ENCODE measurements at places on chromosomes 6 and 20. TPM values are rescaled to one million over a fixed set of nuclear protein-coding genes. Genes with fewer than 3 reads are reported as not detected.

DNA sequence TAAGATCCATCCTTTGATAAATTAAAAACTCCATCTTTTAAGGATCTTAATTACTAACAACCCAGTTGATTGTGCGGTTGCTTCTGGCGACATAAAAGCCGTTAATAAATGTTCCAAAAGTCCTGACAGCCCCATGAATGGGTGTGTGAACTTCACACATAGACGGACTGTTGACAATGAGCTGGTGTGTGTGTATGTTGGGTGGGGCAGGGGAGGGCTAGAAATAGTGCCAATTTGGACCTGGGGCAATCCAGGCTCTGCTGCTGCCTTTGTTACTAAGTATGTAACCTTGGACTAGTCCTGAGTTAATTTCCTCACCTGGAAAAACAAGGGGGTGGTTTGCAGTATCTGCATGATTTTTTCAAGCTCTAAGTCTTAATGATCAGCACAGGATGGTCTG, 4.2 kb downstream of the MAS1 start:
- DNase-seq: no peak

Gene RAB32
- total RNA-seq: 54.2 TPM

Gene TFAP2D
- not detected for total RNA-seq

- DNase-seq: no peak
These were observed 116.0 kb downstream of the LRRC1 start for GRCh38 chr6:53910834-53911233.

DNA sequence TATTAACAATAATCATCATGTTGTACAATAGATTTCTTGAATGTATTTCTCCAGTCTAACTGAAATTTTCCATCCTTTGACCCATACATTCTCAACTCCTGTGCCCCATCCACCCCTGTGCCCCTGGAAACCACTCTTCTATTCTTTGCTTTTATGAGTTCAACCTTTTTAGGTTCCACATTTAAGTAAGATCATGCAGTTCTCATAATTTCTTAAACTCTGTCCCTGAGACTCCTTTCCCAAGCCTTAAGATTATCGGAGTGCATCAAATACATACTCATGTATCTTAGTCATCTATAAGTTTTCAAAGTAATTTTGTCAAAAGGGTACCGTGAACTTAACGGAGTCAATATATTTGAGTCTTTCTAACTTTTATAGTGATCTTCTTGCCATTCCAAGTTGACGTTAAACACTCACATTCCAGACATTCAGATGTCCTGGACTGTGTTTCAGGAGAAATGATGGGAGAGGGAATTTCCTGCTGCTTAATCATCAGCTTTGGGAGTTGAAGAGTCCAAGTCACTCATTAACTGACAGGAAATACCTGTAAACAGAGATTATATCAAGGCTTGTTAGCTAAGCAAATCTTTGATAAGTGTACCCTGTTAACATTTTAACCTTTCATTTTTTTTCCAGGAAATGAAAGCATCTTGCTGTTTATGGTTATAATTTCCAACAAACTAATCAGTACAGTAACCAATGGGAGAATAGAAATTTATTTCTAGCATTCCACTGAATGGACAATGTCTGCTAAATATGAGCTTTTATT, 73.3 kb downstream of the ADGRG6 start:
- no peak for DNase-seq

GRCh38 chr6:3041606-3042005, 26.7 kb upstream of the RIPK1 start:
- DNase-seq: no peak

Gene MUC22
- not detected for total RNA-seq

Gene LY6G6D
- not detected for total RNA-seq

- no peak for DNase-seq
These were observed 294.5 kb upstream of the RGS17 start for GRCh38 chr6:153425536-153425935.

DNA sequence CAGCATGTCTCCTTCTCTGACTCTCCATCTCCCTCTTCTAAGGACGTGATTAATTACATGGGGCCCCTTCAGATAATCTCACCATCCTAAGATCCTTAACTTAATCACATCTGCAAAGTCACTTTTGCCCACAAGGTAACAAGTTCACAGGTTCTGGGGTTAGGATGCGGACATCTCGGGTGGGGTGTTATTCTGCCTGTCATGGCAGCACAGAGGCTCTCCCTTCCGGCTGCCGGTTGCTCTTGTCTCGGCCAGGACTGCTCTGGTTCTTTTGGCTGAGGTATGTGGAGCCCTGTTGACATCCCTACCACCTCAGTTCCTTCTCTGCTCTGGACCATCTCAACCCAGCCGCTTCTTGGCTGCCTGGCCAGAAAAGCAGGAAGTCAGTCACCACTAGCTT, 4.2 kb upstream of the CST11 start:
- peak; percentile 69 for DNase-seq

DNA sequence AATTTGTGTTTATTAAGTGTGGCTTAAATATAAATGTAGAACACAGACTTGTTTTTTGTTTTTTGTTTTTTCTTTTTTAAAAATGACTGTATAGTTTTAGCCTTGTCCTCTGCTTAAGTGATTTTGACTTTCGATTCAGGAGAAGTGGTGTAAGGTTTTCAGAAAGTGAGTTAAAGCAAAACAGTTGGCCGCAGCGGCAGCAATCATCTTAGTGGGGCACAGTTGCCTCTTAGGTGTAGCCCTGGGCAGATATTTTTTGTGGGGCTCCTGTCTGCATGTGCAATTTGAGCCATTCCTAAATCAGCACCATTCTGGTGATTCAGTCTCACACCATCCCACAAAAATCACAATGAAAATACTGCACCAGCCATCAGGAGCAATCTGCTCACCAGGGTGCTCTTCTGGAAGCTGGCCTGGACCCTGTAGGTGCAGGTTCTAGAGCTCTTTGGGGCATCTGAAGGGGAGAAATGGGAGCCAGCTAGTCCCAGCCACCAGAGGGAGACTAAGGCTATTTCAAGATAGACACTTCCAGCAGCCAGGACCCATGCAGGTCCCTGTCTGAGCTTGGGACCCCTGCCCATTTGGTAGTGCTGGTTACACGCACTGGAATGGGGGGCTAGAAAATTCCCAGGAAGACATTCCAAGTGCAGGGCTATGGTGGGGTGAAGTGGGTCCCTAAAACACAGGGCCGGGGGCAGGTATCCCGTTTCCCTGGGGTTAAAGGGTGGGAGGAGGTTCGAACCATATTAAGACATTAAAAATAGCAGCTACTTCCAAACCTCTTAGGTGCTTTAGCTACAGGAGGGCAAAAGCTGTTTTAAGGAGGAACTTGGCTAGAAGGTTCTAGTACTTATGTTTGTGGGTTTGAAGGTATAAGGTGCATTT, 156.6 kb downstream of the NFATC2 start:
- no peak for DNase-seq

DNA sequence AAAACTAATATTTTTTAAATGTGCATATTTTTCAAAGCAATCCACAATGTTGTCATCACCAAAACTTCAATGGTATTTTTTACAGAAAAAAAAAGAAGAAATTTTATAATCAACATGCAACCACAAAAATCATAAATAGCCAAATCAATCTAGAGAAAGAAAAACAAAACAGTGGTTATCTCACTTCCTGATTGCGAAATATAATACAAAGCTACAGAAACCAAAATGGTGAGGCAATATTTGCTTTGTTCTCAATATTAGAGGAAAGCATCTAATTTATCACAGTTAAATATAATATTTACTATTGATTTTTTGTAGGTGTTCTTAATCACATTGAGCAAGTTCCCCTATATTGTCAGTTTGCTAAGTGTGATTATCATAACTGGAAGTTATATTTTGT, 720.7 kb upstream of the ADGRB3 start:
- no peak for DNase-seq

DNA sequence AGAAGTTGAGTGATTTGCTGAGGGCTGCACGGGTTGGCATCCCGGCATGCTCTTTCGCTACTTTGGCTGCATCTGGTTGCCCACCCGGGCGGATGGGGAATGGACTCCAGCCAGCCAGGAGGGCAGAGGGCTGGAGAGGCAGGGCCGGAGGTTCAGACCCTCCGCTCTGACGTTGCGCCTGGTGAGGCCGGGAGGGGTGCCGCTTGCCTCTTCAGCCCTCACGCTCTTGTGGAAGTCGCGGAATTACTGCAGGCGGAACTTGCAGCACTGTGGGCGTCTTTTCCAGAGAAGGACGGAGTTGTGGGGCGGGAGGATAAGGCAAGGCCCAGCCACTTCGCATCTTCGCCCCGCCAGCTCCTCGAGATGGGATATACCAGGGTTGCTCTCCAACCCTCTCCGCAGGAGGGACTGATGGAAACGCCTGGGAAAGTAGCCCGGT, 656 bp downstream of the RTEL1 start:
- no peak for DNase-seq

Gene PROKR2
- not detected for total RNA-seq

Gene STMND1
- total RNA-seq: not detected

DNA sequence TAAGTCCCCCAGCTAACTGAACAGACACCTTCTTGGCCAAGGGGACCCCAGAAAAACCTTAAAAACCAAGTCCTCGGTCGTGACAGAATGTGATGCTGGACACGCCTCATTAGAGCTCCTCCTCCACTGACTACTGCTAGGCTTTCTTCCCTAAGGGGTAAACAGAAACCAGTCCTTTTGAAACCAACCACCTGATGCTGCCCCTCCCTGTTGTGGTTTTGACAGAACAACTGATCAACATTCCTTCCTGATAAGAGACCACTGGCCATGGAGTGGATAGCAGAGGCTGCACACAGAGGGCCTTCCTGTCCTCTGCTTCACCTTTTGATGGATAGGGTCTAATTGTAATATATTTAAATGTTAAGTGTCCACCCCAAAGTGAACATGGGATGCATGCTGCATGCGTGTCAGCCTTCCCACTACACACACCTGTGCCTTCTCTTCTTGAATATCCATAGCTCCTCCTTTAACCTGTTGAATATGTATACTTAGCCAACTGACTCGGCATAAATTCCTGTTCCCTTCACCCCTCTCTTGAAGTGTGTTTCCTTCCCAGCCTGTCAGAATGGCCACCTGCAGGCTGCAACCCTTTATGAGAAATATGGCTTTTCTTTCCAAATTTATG, 27.9 kb upstream of the SLC2A12 start:
- no peak for DNase-seq

DNA sequence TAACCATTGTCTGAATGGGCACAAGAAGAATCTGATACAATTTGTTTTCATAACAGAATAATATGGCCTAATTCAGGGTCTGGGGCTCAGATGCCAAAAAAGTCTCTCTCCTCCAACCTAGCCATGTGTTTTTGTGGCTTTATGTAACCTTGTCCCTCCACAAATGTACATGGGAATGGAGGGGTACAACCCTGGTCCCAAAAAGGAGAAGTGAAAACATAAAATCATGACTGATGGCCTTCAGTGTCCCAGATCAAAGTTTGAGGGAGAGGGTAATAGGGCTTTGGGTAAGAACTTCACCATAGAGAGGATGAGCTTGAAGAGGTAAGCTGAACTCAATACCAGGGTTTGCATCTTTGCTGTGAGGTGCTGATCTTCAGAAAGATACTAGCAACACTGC, 136.3 kb upstream of the BACH2 start:
- DNase-seq: no peak

GRCh38 chr6:41639809-41640371, 1.6 kb downstream of the MDFI start:
- DNase-seq: no peak

Gene DPM1
- 32.7 TPM for total RNA-seq

GRCh38 chr6:68632734-68633133, 2.3 kb upstream of the ADGRB3 start:
- no peak for DNase-seq

DNA sequence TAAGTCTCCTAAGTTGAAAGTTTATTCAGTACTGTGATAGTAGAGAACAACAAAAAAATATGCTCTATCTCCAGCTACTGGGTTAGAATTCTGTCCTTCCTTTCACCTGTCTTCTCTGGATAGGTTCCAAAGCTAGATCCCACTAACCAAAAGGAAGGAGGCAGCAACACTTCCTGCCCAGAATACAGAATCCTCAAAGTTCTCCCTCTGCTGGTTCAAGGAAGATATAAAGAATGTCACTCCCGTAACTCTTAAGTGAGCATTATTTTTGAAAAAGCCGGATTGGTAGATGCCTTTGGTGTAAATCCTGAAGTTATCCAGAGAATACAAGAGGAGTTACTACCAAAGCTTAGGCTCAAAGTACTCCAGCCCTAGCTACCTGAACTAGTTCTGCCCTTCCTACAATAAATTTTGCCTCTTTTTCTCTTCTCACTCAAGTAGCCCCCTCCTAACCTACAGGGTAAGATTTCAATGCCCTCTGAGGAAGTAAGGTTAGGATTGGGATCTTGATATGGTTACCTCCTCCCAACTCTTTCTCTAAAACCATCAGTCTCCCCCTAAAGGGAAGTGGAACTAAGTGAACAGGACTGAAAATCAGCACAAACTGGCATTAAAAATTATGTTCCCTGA, 26.0 kb upstream of the CRIP3 start:
- DNase-seq: no peak

- no peak for DNase-seq
These were observed 883 bp upstream of the DBNDD2 start for GRCh38 chr20:45407067-45407745.

DNA sequence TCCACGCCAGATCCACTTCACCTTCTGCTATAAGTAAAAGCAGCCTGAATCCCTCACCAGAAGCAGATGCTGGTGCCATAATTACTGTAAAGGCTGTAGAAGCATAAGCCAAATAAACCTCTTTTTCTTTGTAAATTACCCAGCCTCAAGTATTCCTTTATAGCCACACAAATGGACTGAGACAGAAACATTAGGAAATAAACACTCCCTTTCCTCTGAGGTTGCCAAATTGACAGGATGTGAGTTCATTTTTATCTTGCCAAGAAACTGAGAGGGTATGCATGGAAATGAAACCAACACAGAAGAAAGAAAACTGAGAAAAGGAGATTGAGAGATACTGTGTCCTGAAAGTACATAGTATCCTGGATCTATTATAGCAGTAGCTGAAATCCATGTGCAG, 481.2 kb downstream of the HAO1 start:
- DNase-seq: no peak

- no peak for DNase-seq
These were observed 23.7 kb upstream of the FOXF2 start for GRCh38 chr6:1365686-1366085.

Gene COL11A2
- 2.7 TPM for total RNA-seq

Gene DYNLT2
- 3.0 TPM for total RNA-seq

DNA sequence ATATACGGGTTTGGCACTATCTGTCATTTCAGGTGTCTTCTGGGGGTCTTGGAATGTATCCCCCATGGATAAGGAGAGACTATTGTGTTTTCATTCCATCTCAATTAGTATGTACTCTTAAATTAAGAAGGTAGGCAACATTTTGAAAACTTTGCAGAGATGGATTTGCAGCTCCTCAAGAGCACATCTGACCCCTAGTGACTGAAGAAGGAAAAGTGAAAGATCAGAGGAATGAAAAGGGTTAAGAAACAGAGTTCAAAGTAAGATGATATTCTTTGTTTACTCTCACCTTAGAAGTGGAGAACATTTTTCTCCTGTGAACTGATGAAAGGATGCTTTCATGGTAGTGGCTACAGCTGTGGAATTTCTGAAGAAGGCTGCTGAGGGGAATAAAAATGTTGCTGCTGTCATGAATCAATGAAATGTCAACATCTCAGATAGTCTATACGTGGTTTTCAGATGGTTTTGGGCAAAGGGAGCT, 41.5 kb downstream of the SH3BGRL2 start:
- no peak for DNase-seq

Measured in osteocyte (in vitro differentiated cells).